ENCODE measurements at places on chromosomes 7 and 10. TPM values are rescaled to one million over a fixed set of nuclear protein-coding genes. Genes with fewer than 3 reads are reported as not detected.
A peak's percentile ranks its signal among the peaks of the same experiment; 100 is the strongest.

DNA sequence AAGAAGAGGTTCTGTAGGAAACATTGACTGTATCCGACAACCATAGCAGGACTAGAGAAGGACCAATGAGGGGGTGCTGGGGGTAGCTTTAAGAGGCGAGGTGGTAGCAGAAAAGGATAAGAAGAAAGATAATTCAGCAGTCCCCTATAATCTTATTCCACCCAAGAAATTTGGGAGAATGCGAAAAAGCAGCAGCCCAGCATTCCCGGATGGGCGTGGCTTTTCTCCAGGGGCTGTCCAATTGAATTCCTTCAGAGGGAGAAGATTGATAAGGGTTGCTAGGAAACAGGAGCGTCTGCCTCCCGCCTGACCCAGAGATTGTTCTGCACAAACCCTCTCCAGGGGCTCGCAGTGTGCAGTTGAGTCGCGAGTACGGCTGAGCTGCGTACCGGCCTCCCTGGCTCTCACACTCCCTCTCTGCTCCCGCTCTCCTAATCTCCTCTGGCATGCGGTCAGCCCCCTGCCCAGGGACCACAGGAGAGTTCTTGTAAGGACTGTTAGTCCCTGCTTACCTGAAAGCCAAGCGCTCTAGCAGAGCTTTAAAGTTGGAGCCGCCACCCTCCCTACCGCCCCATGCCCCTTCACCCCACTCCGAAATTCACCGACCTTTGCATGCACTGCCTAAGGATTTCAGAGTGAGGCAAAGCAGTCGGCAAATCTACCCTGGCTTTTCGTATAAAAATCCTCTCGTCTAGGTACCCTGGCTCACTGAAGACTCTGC is at the start of gene GRM3:
GRM3 (plus strand) TSS at position 349 of the 721 bp plus-strand sequence. CDS start 121,237 bp downstream, outside the sequence.
- DNase-seq = no peak

DNA sequence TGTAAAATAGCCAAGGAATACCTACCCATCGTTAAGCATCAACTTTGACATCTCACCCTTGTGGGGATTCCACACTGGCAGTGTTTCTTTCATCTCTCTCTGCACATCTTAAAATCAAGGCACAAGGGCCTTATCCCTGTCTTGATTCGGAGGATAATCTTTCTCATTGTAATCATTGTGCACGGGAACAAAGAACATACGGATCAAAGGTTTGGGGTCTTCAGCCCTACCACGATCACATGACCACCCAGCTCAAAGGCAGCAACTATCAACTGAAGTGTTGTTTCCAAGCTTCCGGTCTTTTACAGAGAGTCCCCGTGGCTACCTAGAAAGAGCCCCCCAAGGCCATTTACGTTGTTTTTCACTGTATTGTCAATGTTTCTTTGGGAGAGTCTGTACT is 11.9 kb downstream of the FGFBP3 start:
- DNase-seq = no peak

GRCh38 chr10:133257489-133258065 is 19.1 kb downstream of the ADAM8 start:
- peak; percentile 43 for DNase-seq

EEPD1 gene
- 6.5 TPM for total RNA-seq

DNA sequence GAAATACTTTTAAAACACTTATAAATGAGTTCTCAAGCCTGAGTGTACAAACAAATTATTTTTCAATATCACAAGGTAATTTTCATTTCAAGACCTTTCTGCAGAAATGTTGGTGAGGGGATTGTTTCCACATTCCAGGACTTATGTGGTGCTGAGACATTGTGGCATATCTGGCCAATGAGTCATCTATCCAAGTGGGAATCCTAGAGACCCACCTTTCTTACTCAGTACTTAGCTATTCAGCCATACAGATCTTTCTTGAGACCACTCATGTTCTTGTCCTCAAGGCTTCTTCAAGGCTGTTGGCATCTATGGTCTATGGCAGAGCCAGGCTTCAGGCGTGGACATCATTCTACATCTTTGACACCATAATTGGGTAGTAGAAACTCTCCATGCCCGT is 225.4 kb downstream of the DKK1 start:
- DNase-seq = no peak

PTPRN2 gene
- 2.4 TPM for total RNA-seq

GRCh38 chr7:128922496-128923410 is 12.2 kb upstream of the KCP start:
- no peak for DNase-seq

DNA sequence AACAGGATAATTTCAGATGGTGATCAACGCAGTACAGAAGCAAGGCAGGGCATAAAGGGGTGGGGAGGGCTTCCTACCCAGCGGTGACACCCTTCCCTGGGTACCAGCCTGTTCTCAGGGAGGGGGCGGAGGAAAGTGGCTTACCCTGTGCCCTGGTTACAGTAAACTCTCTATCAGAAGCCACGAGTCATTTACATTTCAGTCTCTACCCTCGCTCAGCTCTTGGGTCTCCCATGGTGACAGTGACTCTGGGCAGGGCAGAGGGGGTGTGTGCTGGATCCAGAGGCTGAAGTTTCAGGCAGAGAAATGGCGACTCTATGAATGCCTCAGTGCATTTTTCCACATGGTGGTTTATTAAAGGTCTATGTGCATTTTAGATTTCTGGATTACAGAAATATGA is 107.0 kb downstream of the ADARB2 start:
- DNase-seq = no peak

DNA sequence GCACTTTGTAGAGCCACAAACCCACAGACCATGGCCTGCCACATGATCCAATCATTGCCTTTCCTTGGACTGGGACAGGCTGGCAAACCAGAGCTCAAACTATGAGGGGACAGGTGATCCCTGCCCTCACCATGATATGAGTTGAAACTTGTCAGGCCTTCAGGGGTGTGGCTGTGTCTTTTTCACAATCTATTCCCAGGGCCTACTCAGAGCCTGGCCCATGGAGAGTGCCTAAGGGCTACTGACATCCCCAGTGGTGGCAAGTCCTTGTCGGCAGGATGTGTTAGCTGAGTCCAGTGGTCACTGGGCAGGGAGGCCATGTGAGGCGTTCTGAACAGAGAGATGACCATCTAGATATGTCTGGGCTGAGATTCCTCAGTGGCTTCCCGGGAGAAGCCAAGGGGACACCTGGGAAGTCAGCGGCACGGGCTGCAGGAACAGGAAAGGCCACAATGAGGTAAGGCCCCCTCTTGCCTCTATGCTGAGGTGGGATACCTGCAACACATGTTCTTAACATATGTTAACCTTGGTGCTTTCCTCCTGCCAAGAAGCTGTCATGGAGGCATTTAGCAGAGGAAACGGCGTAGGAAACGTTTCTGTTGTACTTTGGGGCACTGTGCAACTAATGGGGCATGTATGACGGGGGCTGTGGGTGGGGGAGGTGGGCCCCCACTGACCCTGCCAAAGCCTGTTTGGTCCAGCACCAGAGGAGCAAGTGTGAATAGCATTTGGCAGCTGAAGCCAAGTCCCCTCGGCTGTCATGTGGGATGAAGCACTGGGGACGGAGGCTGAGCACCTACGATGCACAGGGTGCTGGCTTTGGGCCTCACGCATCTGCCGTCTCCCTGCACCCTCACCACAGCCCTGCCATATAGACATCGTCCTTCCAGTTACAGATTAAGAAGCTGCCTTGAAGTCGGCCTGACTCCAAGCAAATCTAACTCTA is 384.0 kb downstream of the RPS24 start:
- no peak for DNase-seq

DNA sequence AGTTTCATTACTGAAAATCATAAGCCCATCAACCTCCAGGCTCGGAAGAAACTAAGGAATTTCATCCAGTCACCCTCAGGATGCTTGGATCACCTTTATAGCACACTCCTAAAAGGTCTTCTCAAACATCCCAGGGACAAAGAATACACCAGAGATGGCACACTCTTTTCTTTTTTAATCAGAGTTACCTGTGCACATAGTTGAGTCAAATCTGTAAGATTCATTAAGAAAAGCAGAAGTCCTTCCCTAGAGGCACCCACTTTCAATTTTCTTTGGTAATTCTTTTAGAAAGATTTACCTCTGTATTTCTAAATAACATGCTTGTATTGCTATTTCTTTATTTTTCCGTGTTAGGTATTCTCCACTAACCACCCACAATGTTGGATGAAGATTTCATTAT is 50.6 kb upstream of the IL6 start:
- no peak for DNase-seq

- no peak for DNase-seq
These were observed 42.5 kb downstream of the CCDC71L start for GRCh38 chr7:106618480-106618879.

DNA sequence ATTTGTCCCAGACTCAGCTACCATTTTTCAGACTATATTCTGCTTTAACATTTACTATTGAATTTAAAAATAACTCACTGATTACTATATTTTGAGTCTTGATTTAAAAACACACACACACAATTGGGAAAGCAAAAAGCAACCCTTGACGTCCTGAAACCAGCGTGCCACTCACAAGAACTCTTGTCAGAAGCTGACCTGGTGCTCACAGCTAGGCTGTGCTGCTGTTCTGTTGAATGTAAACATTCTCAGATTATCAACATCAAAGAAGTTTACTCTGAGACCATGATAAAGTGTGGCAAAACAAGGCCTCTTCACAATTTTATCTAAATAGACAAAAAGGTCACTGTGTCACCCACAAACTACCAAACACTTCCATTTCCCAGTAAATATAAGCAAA is 62.6 kb upstream of the CACNA2D1 start:
- DNase-seq = no peak

DNA sequence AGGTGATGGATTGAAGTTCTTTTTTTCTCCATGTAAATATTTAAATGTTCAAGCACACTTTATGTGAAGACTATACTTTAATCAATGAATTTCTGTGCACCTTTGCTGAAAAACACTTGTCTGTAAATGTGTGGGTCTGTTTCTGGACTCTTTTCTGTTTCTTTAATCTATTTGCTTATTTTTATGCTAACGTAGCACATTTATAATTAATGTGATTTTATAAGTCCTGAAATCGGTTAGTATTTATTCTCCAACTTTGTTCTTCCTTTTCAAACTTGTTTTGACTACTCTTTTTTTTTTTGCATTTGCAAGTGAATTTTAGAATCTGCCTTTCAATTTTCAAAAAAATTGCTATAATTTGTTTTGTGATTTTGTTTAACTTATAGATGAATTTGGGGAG is 334.4 kb downstream of the ATRNL1 start:
- DNase-seq = no peak

DNA sequence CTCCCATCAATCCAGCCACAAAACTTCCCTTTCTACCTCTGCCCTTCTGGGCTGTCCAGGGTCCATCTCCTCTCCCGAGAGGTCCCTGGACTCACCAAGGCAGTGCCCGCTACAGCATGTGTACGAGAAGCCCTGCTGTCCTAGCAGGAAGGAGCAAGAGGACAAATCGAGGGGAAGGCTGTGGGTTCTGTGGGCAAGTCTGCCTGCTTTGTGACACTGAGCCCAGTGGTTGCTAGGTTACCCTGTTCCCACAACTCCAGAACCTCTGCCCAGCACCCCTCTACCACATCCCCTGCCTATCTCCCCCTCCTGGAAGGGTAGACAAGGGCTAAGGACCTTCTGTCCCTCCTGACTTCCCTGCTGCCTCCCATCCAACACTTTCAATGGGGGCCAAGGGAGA is at the start of gene TBATA:
TBATA (minus strand) TSS at position 188 of the 400 bp plus-strand sequence. CDS start 1,998 bp downstream, outside the sequence.
- no peak for DNase-seq

DNA sequence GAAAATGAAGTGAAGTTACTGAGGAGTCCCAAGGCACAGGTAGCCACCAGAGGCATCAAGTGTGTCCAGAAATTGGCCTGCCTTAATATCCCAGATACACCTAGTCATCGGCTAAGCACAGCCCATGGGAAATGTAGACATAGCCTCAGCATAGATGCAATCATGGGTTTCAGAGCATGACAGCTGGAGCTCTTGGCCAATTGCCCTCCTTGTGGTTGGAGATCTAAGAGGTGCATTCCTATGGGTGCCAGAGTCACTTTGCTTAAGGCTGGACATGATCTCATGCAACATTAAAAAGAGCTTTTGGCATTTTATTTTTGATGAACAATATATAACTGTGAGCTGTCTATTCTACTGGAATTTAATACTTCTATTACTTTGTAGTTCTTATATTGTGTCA is 758.0 kb upstream of the LRRTM3 start:
- no peak for DNase-seq

DNA sequence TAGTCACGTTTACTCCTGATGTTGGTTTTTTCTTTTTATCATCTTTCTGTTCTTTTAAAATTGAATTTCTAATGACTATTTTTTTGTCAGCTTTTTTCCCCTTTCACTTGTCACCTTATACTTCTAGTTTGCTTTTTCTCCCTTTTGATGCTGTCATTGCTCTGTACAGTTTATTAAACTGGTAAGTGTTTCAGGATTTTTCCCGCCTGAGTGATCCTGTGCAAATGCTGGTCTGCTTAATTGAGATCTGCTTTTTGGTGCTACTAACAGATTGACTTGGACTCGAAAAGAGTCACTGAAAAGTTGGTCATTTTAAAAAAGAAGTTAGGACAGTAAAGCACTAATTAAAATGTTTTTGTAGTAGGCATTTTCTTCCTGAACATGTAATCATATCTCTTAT is 95.2 kb downstream of the PHTF2 start:
- no peak for DNase-seq

GRCh38 chr10:32957341-32958084 is 517 bp downstream of the ITGB1 start:
- DNase-seq = no peak

DNA sequence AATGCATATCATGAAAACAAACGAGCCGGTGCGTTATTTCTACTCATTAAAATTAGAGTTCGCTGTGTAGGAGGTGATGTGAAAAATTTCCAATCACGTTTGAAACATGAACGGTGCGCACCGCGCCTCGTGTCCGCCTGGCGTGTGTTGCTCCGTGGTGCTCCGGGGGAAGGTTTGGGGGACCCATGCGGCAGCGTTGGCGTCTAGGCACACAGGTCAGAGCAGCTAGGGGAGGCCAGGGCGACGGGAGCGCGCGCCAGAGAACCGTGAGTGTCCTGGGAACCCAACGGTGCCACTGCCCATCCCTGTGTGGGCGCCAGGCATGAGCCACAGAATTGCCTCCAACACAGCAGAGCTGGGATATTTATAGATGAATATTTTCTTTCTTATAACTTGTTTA is 70.6 kb upstream of the ADARB2 start:
- no peak for DNase-seq

DNA sequence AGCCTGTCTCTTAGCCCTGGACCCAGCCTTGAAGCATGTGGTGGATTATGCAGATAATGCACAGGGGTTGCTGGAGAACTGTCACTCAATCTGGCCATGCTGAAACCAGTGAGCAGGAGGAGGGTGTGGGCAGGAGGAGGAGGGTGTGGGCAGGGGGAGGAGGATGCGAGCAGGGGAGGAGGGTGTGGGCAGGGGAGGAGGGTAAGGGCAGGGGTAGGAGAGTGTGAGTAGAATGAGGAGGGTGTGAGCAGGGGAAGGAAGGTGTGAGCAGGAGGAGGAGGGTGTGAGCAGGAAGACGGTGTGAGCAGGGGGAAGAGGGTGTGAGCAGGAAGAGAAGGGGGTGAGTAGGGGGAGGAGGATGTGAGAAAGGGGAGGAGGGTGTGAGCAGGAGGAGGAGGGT is 18.8 kb downstream of the CAMK2B start:
- no peak for DNase-seq

- no peak for DNase-seq
These were observed 148.4 kb downstream of the DIP2C start for GRCh38 chr10:541041-541440.

INHBA gene
- 3.5 TPM for total RNA-seq

- no peak for DNase-seq
These were observed 27.7 kb downstream of the SUGCT start for GRCh38 chr7:40162516-40162915.

LRRN3 gene
- total RNA-seq = 1.7 TPM
